NCI-H1930 (cell line): ENCODE measurements at places on chromosomes 12 and 14.

GRCh38 chr12:1174659-1175058 is 183.6 kb downstream of the ERC1 start:
- DNase-seq: peak; percentile 30

DNA sequence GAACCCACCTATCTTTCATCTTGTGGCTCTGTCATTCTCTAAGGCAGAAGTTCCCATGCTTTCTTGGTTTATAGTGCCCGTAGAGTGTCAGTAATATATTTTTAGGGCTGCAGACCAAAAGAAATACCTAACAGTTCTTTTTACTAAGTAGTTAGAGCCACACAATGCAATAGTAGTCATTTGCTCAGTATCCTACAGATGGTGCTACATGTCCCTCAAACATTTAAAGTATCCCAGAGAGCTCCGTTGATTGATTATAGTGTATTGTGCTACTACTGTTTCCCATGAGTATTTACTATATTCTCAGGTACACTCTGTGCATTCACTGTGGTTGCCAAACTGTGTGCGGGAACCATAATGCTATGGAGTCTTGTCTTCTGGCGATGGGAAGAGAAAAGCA is 4.7 kb upstream of the PLBD1 start:
- DNase-seq: no peak

- DNase-seq: peak; percentile 38
These were observed 4.5 kb upstream of the GDF11 start for GRCh38 chr12:55738123-55739024.

DNA sequence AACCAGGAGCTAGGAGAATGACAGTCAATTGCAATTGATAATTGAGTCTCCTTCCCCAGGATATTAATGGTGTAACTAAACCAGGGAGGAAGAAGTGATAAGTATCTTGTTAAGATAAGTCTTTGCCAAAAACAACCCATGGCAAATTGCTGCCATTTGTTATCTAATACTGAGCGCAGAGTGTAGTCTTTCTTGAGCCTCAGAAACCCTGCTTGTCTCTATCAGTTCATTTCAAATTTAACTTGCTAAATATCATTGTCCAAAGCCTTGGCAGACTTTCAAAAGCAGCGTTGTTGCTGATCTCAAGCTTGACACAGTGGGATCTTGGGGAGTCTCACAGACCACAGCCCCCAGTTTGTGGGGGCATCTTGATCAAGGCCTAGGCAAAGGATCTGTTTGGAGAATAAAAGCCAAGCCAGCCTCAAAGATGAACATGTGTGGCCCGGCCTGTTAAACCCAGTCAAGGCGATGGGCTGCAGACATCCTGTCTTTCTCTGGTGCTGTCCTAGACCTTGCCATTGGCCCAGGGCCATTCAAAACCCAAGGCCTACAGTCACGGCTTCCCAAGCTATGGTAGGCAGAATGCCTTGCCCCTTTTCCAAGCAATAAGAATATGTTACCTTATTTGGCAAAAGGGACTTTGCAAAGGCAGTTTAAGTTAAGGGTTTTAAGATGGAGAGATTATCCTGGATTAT is 164.2 kb downstream of the CHST11 start:
- no peak for DNase-seq

DNA sequence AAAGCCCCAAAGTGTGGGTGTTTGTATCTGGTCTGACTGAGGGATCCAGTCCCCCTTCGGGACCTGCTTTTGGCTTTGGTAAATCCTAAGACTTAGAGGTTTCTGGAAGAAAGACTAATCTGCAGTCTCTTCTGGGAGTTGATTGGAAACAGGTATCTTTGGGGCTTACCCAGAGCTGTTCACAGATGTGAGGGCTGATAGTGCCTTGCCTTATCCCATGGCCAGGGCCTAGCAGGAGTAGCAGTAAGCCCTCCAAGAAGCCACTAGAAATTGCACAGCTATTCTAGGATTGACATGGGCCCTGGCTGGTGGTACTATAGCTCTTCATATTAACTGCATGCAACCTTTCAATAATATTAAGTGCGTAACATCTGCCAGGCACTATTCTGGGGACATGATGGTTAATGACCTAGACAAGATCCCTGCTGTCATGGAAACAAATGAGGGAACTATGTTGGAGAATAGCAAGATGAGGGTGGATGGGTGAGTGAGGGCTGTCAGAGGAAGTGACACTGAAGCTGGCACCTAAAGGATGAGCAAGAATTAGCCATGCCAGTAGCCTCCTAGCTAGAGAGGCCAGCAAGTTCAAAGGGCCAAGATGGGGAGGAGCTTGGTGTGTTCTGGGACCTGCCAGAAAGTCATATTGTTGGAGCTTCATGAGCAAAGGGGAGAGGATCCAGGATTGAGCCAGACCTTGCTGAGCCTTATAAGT is 71.7 kb downstream of the CRADD start:
- DNase-seq: no peak

GRCh38 chr12:5000204-5000603 is 43.5 kb upstream of the KCNA5 start:
- DNase-seq: no peak

- DNase-seq: no peak
These were observed 44.6 kb downstream of the DUSP6 start for GRCh38 chr12:89307474-89308253.

DNA sequence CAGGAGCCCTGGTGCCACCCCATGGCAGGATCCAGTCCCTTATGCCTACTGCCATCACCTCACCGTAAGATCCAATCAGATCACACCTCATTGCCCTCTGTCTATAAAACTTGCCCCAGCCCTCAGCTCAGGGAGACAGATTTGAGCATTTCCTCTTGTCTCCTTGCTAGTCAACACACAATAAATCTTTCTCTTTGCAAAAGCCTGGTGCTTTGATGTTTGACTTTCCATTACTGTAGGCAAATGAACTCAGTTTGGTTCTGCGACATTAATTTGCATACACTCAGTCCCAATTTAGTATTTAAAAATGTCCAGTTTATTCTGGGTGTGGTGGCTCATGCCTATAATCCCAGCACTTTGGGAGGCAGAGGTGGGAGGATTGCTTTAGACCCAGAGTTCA is 188.4 kb downstream of the AEBP2 start:
- DNase-seq: no peak

- DNase-seq: no peak
These were observed 27.1 kb upstream of the CLMN start for GRCh38 chr14:95346820-95347219.

GRCh38 chr14:70602254-70602653 is 1.8 kb upstream of the MED6 start:
- DNase-seq: no peak

DNA sequence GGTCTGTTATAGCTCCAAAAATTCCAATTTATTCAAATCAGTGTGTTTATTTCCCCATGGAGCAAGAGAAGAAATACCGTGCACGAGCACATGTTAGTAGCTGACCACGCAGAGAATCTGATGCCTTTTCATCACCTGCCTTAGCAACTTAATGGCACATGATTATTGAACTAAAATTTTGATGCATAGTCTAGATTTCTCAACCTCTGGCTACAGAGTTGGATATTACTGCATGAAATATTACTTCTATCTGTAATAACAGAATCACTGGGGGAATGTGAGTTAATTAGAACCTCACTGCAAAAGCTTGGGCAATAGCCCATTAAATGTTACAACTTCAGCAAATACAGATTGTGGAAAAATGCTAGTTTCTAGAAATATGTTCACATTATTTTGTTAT is 335.8 kb downstream of the FLRT2 start:
- DNase-seq: no peak

GRCh38 chr12:14260011-14260993 is 105.2 kb upstream of the ATF7IP start:
- no peak for DNase-seq

DNA sequence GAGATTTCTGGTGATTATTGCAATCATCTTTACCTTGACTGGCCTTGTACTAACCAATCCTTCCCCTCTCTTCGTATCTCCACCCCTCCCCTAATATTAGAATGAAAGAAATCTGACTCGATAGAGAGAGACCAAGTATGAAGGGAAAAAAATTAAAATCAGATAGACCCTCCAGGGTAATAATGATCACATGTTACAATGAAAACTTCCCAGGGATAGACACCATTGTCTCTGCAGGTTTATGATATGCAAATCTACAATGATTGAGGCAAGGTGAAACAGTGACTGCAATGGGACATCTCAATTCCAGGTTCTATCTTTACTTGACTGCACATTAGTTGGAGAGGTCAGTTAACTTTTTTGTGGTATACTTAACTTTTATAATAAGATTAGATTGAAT is 1.5 kb upstream of the NFKBIA start:
- no peak for DNase-seq

DNA sequence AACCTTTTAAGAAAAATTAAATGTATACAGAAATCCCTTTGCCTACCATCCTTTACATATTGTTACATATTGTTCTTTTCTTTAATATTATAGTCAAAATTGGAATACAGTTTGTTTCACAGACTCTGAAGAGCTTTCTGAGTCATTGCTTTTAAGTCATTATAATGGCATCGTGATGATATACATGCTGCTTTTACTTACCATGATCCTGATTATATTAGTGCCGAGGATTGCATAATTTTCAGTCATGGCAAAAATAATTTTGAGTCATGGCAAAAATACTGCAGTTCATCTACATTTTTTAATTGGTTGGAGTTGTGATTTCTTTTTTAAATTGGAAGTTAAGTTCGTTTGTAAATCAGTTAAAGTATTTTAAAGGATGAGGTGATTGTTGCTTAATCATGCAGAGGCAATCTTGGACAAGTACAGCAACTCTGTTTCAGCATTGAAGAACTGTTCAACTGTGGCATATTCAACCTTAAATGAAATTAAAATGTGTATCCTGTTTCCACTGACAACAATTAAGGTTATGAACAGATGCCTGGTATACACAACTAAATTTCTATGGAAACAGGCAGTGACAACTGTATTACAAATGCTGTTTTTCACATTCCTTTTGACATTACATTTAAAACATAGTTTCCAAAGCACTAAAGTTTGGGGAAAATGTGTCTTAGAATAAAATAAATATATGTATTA is 142.3 kb downstream of the PCNX1 start:
- DNase-seq: no peak

GRCh38 chr12:129304529-129304928 is 451.3 kb downstream of the GLT1D1 start:
- DNase-seq: no peak

DNA sequence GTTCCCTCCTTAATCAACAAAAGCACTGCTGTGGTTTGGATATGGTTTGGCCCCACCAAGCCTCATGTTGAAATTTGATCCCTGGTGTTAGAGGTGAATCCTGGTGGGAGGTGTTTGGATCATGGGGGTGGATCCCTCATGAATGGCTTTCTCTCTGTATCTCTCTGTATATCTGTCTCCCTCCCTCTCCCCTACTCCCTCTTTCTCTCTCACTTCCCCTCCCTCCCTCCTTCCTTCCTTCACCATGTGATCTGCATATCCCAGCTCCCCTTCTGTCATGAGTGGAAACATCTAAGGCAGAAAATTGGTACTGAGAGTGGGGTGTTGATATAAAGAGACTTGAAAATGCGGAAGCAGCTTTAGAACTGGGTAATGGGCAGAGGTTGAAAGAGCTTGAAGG is 5.2 kb downstream of the GSKIP start:
- DNase-seq: no peak

DNA sequence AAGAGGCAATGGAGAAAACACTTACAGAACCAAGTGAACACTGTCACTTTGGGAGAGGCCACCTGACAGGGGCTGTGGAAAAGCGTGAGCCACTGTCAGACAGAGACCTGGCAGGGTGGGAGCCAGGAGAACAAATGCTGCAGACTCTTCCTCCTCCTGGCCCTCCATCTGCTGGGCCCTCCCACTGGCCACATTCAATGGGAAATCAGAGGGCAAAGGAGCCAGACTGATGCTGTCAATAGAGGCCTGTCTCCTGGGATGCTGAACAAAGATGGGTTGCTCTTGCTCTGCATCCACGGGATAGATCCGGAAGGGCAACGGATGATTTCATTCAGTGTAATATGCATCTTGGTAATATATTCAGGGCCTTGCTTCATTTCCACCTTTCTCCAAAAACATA is 44.9 kb upstream of the BCAT1 start:
- DNase-seq: peak; percentile 57

DNA sequence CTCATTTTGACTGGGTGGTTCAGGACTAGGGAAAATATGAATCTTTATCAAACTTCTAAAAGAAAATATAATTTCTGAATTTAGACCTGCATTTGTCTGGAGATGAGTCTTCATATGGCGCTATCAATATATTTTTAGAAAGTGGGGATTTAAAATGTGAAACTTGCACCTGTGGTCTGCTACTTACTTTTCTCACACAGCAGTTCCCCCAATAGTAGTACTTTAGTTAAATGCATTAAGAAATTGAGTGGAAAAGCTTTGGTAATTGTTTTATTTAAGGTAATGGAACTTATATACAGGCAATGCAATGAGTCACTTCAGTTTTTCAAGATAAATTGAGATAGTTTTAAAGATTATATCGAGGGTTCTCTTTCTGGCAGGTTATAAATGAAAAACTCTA is 91.9 kb downstream of the CNTN1 start:
- DNase-seq: no peak

- DNase-seq: no peak
These were observed 32.6 kb upstream of the LMNTD1 start for GRCh38 chr12:25585662-25586061.

- no peak for DNase-seq
These were observed 143.4 kb upstream of the ARHGAP5 start for GRCh38 chr14:31933716-31934115.

GRCh38 chr14:58327019-58327418 is 28.7 kb downstream of the ARID4A start:
- no peak for DNase-seq

DNA sequence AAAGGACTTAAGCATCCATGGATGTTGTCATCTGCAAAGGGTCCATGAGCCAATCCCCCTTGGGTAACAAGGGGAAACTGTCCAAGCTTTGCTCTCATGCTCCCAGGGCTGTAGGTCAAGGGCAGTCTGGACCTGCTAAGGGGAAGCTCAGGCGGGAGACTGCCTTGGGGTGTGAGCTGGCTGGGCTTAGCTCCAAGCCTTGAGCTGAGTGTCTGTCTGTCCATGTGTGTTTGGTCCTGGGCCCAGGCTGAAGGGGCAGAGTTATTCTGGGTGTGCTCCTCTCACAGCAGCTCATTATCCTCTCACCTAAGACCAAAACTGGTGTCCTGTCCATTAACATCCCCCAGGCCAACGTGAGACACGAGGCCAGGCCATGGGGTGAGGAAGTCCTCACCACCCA is 274.8 kb downstream of the SLC15A4 start:
- DNase-seq: no peak

DNA sequence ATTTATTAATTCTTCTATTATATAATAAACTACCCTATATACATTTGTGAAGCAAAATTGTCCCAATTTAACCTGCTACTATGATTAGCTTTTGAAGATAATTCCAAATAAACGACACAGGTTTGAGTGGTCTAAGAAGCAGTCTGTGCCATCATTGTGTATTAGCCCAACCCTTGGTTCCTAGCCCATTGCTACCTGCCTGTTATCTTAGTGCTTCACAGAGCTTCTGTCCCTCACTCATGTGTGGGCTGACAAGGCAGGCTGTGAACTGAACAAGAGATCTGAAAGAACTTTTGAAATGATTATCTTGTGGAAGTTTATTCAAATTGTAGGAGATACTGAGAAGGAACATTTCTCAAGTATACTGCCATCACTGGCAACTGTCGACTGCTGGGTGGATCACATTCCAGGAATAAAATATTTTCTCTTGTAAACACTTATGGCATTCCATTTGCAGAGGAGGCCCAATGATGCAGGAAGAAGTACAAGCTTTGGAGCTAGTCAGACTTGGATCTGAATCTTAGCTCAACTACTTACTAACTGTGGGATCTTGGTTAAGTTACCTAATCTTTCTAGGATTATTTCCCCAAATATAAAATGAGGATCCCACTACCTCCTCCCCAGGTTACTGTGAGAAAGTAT is 7.8 kb upstream of the MTERF2 start:
- no peak for DNase-seq

- no peak for DNase-seq
These were observed 2.1 kb downstream of the KRT7 start for GRCh38 chr12:52235001-52235764.
